ENCODE measurements at places on chromosomes 1 and 21.

DNA sequence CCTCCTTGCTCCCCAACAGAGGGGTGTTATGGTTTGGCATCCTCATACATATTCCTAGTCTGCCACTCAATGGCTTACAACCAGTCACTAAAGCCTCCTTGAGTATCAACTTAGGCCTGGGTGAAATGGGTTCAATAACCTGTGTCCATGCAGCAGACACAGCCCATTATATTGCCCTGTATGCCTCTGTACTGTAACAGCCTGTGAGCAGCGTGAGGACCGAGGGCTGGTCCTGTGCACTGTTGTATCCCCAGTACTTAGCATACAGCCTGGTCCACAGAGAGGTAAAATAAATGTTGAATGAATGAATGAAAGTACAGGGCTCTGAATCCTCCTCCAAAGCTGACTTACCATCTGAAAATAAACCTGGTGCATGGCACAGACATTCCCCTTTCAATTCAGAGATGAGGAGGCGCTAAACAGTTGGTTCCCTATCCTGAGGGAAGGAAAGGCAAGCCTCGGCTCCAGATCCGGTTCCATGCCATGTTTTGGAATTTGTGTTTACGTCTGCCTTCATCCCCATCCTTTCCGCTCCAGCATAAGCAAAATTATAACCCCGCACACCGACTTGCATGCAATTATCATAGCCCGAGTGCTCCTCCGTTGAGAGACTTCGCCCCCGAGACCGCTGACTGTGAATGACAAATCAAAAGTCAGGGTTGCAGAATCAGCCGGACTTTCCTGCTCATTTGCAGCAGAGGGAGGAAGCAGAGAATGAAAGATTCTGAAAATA lies 45.0 kb upstream of the DNAJC6 start:
- DNase-seq: no peak

- no peak for DNase-seq
Measured at GRCh38 chr1:119712342-119713038, 756 bp downstream of the PHGDH start.

DNA sequence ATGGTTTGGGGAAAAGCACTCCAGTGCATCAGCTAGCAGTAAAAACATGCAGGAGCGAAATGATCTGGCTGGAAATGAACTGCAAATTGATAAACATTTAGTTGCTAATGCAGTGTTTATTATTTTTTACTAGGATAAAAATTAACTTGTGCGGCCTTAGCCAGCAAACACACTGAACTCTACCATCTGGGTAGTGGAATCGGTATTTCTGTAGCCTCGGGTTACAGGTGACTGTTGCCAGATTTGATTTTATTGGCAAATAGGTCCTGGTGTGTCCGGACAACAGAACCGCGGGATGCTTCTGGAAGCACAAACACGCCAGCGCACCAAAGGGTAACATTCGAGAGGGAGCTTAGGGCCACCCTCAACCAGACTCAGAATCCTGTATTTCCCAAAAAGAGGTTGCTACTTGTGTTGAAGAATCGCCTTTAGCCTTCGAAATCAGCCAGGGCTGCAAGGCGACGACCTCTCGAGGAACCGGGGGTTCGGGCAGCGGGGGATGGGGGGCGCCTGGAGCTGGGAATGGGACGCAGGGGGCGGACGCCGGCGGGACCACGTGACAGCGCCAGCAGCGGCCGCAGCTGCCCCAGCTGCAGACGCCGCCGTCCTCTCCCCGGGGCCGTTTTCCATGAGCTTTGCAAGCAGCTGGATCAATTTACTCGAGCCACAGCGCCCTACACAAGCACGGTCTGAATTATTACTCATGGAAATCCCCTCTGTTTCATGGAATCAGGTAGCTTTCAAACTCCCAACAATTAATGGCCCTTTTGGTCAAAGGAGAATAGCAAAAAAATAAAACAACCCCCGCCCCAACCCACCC lies 158.8 kb downstream of the TOMM20 start:
- DNase-seq: no peak

- no peak for DNase-seq
Measured at GRCh38 chr21:25503981-25504380, 103.3 kb downstream of the MRPL39 start.

DNA sequence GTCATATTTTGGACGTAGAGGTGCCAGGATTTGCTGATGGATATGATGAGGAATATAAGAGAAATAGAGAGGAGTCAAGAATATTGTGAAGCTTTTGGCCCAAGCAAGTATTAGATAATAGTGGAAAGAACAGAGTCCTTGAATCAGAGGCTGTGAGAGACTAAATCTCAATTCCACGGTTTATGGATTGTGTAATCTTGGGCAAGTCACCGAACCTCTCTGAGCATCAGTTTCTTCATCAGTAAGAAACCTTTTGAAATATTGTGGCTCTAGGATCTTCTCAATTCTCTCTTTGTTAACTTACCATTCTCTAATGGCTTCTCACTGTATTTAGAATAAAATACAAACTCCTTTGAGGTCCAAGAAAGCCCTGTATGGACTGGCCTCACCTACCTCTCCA lies 77.6 kb downstream of the RPS6KA1 start:
- no peak for DNase-seq

GRCh38 chr21:26515257-26515656 lies 57.8 kb downstream of the CYYR1 start:
- DNase-seq: no peak

- no peak for DNase-seq
Measured at GRCh38 chr1:219517031-219517430, 95.9 kb downstream of the ZC3H11B start.

- DNase-seq: no peak
Measured at GRCh38 chr1:170806961-170807360, 128.4 kb upstream of the MROH9 start.

DNA sequence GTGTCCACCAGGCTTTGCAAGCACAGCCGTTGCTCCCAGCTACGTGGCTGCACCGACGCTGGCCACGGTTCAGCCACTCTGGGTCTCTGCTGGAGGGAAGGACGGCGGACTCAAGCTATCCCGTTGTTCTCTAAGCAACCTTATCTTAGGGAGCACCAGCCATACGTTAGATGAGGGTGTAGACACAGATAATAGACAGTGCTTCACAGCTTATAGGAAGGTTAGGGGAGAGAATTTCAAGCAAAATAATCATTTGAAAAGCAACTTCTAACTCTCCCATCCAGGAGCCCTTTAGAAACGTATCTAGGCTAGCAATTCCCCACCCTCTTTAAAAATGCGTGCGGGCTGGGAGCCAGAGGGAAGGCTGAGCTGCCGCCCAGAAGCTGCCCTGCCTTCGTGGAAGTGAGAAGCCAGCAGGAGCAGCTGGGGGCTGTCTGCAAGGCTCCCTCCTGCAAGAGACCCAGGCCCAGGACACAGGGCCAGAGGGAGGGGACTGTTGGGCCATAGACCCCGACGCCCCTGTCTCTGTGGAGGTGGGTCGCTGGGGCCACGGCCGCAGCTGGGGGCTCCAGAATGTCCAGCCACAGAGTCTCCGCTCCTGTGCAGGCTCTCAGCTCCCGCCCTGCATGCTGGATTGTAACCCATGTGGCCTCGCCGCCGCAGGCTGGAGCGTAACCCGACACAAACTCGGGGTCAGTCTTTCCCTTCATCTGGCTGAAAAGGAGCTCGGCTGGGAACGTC lies 31.2 kb upstream of the COL6A2 start:
- DNase-seq: no peak

- DNase-seq: no peak
Measured at GRCh38 chr1:200861937-200862647, 10.7 kb upstream of the GPR25 start.

GRCh38 chr1:64483731-64484414 lies 13.9 kb downstream of the CACHD1 start:
- DNase-seq: no peak

DNA sequence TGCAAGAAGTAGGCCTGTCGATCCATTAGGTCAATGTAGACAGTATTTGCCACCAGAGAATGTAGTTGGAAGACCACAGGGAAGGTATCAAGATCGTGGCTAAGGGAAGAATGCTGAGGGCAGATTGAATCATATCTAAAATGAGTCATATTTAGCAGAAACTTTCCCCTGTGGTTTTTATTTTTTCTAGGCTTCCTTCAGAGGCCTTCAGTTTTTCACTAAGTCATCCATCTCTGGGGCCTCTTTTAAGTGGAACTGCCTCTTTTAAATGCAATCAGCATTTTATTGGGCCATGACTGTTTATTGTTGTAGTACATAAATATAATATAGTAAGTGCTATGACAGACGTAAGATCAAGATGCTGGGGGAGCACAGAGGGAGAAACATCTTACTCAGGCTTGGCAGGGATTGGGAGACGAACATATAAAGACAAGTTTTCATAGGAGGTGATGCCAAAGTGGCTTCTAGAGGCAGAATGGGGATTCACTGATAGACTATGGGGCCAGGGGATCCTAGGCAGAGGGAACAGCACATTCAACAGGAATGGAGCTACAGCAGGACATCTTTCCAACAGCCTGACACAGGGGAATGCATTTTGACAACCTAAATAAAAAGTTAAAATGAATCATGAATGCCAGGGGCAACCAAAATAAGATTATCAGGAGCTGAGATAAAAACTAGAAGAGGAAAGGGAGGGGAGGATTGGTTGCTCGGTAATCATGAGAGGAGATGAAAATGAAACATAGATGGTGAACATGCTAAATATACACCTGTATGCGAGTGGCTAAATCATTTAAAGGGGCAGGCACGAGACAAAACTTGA lies 20.1 kb downstream of the UBE2U start:
- DNase-seq: no peak

GRCh38 chr1:44513111-44513510 lies 108.1 kb downstream of the RNF220 start:
- DNase-seq: no peak

GRCh38 chr1:184827600-184828368 lies 73.1 kb upstream of the EDEM3 start:
- no peak for DNase-seq

- DNase-seq: no peak
Measured at GRCh38 chr1:179366093-179366800, 476 bp downstream of the AXDND1 start.

- no peak for DNase-seq
Measured at GRCh38 chr1:25516686-25517085, 26.7 kb upstream of the LDLRAP1 start.

DNA sequence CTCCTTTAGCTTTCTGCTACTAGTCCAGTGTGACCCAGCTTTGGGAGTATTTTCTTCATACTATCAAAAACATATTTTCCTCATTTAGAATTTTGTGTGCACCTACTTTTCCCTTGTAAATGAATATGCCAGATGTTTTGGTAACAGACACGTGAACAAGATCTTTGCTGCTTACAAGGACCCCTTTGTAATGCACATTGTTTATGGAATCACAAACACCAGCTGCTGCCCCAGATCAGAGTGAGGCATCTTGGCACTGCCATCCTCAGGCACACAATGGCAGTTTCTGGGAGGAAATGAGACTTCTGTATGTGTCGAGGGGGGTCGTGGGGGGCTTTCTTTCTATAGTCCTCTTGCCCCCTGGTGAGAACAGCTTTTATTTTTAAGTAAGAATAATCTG lies 115.7 kb downstream of the RGL1 start:
- no peak for DNase-seq

DNA sequence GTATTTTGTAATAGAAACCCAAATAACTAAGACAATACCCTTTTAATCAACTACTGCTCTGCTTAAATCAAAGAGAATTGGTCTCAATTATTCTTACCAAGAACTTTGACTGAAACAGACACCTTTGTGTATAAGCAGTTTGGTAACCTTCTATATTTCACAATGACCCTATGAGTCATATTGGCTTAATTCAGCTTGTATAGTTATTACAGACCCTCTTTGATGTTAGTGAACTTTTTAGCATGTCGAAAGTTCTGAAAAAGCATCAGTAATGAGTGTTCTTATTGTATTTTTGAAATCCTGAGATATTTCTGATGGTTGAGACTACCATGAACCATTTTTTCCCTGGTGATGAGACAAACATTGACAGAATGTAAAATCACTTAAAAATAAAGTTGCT lies 43.3 kb upstream of the RABGAP1L start:
- no peak for DNase-seq

DNA sequence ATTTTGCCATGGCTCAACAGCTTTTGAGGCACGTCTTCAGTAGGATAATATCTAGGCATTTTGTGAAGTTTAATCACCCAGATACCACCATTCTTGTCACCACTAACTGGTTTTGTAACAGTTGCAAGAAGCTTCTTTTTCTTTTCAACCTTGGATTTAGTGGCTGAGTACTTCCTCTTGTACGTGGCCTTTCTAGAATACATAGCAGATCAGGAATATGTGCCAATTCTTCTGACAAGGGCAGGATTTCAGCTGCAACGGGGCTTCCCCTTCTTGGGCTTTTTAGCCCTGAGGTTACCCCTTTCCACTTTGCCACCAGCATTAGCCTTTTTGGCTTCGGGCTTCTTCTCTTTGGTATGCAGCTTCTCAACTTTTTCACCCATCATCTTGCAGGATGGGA lies 79.3 kb upstream of the WARS2 start:
- no peak for DNase-seq

DNA sequence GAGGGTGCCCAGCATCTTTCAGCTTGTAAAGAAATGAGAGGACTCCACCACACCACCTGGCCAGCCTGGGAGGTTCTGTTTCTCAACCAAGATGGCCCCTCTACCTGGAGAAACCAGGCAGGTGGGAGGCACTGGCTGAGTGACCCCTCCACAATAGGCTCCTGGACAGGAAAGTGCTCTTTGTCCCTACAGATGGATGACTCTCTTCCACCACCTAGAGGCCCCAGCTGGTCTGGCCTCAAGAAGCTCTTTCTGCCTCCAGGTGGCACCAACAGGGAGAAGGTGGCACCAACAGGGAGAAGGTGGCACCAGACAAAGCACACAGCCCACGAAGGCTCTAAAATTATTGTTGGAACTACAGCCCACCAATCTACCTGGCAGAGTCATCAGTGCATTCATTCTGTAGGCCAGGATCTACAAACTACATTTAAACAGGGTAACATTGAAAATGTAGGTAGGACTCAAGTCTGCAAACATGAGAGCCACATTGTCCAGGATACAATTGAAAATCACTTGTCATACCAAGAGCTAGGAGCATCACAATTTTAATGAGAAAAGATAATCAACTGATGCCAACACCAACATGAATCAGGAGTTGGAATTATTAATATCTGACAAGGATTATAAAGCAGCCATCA lies 14.4 kb downstream of the TMPRSS3 start:
- DNase-seq: no peak

GRCh38 chr1:74427681-74428080 lies 84.7 kb downstream of the LRRC53 start:
- DNase-seq: no peak

DNA sequence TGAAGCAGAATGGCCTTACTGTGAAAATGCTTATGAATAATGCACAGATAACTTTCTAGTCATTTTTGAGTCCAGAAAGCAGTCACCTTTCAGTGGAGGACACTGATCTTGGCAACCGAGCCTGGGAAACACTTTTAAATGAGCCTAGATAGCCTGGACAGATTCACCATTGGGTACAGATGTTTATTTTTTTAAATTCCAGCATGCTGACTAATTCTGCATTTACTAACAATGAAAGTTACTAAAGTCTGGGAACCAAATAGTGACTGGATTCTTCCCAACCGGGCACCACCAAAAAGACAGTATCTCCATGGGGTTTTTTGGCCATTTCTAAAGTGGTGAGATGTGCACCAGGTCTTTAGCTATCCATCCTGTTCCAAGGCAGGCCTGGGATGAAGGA lies 3.3 kb upstream of the FMOD start:
- DNase-seq: no peak

- no peak for DNase-seq
Measured at GRCh38 chr1:94335447-94335846, 82.7 kb upstream of the ABCD3 start.

Measured in stimulated activated CD4-positive, alpha-beta T cell treated with anti-CD3 and anti-CD28 coated beads, Interleukin-15, amount 100 ng/mL, for 1 hour (primary cell).